Esophagus squamous epithelium (tissue), 5 donors: ENCODE measurements at places on chromosomes 16 and 17. TPM values are rescaled to one million over a fixed set of nuclear protein-coding genes. Genes with fewer than 3 reads are reported as not detected.

Gene RASD1
- total RNA-seq, result 8.4 TPM

Gene ZNF750
- 77.4 TPM for total RNA-seq

Gene ABCA6
- total RNA-seq, result 12.3 TPM

Gene GP1BA
- not detected for total RNA-seq

Gene PRSS53
- 1.3 TPM for total RNA-seq

Gene NKIRAS2
- total RNA-seq, result 48.6 TPM

Gene EVPL
- 224 TPM for total RNA-seq

DNA sequence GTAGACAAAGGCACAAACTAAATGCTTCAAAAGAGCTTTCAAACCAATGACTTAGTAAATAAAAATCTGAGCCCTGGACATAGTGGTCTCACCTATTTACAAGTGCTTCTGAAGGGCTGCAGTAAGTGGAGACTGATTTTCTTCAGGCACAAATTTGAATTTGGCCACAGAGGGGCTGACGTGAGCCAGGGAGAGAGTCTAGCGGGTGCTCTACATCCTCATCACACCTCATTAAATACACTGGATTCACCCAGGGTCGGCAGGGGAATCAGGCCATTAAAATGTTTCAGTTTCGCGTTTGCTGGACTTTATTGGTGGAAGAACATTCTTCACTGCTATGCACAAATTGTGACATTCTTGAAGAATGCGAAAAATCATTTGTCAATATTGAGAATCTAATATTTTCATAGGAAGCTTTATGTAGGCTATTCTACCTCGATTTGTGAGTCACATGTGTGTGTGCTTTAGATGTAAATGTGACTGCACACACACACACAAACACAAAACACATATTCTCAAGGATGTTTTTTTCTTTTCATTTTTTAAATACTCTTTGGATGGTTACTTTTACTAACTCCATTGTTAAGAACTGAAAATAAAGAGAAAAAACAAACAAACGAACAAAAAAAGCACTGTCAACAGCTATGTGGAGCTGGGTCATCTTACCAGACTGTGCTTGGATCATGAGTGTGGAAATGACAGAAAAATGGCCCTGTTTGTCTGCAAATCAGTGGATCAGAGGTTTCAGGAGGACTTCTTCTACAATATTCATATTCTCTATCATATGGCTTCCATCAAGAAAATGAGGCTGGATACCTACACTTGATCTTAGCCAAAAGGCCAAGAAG, 58.9 kb downstream of the CDH11 start:
- DNase-seq, result no peak

GRCh38 chr16:87540072-87540896, 47.5 kb upstream of the ZCCHC14 start:
- no peak for DNase-seq

- DNase-seq, result no peak
These were observed 119.1 kb upstream of the ZFHX3 start for GRCh38 chr16:73166947-73167550.

GRCh38 chr17:65550075-65550662, 11.3 kb downstream of the AXIN2 start:
- no peak for DNase-seq

DNA sequence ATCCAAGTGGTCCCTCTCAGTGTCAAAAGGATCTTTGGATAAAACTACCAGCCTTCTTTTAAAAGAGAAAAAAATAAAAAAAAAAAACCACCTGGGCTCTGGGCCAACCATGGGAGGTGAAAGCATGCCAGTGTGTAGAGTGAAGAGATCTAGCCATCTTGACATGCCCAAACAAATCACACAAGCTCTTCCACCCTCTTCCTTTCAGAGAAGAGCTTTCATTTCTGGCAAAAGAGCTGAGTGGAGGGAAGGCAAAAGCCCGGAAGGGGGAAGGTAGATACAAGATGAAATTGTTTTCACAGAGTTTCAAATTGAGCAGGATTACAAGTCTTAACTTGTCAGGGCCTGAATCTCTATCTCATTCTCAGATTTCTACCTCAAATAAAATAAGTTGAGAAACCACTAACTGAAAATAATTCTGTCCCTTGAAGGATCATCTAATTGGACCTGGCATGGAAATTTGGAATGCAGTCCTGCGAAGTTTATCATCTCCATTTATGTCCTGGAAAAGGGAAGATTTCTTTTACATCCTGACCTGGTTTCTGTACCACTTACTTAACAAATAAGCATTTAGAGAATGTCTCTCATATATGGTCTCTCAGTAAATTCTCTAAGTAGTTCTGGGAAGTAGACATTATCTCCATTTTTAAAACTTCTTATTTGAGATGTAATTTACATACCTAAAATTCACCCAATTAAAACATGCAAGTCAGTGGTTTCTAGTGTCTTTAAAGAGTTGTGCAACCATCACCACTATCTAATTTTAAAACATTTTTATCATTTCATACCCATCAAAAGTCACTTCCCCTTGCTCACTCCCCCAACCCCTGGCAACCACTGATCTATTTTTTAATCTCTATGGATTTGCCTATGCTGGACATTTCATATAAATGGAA, 93.7 kb downstream of the TANGO6 start:
- no peak for DNase-seq

- no peak for DNase-seq
These were observed 10.2 kb downstream of the RAB11FIP4 start for GRCh38 chr17:31401456-31402254.

- DNase-seq, result no peak
These were observed 7.7 kb upstream of the ENGASE start for GRCh38 chr17:79066963-79067362.

DNA sequence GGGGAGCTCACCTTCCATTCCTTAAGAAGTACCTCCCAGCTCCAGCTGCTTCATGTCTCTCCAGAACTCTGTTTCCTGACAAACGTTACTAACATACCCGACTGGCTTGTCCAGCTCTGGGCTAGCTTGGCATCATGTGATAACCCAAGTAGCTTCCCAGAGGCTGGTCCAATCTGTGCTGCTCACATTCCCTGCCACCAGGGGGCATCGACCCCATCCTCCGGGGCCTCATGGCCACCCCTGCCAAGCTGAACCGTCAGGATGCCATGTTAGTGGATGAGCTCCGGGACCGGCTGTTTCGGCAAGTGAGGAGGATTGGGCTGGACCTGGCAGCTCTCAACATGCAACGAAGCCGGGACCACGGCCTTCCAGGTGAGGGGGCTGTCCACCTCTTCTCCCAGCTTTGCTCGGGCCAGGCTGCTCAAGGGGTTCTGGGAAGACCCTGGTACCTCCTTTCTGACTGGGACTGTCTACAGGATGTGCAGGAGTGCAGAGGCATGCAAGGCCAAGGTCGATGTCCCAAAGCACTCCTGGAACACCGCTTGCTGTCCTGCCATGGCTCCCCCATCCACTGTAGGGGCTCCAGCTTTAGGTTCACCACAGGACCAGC, 7.6 kb downstream of the EPX start:
- DNase-seq, result no peak

GRCh38 chr16:84245956-84246678, 6.3 kb upstream of the KCNG4 start:
- no peak for DNase-seq

GRCh38 chr16:50841081-50841886, 99.4 kb downstream of the CYLD start:
- no peak for DNase-seq

DNA sequence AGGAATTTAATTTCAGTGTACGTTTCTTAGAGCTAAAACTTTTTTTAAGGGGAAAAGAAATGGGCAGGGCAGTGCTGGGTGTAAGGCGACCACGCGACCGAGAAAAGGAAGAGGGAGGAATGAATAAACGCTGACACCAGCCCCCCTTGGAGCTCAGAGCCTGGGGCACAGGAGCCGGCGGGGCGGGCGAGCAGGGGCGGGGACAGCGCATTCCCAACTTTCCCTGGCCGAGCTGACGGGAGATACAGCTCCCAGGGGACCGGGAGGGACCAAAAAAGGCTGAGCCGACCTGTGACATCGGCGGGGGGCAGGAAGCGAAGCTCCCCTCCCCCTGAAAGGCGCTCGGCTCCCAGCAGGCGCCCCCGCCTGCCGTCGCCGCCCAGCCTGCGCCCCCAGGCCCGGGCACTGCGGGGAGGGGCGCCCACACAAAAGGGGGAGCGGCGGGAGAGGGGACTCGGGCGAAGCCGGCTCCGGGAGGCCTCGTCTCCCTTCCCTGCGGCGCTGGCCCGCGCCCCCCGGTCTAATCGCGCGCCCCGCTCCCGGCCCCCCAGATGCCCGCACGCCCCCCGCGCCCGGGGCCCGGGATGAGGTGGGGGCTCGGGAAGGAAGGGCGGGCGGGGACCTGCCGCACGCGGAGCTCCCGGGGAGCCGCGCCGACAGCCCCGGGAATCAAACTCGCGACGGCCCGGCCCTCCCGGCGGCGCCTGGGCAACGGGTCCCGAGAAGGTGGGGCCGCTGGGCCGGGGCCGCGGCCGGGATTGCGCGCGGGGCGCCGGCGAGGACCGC, 622 bp downstream of the CUEDC1 start:
- DNase-seq, result no peak

GRCh38 chr17:17672453-17673368, 8.5 kb upstream of the RAI1 start:
- no peak for DNase-seq

- no peak for DNase-seq
These were observed 9.5 kb upstream of the DHRS13 start for GRCh38 chr17:28912281-28912937.

GRCh38 chr17:46100590-46100989, 92.6 kb downstream of the KANSL1 start:
- no peak for DNase-seq
